Naive thymus-derived CD4-positive, alpha-beta T cell (primary cell): ENCODE measurements at places on chromosomes 2 and 18. TPM values are rescaled to one million over a fixed set of nuclear protein-coding genes. Genes with fewer than 3 reads are reported as not detected.

Gene FOXD4L1
- polyA plus RNA-seq = not detected

Gene CGREF1
- 0.50 TPM for polyA plus RNA-seq

Gene MC2R
- polyA plus RNA-seq = not detected

Gene SIGLEC15
- 0.13 TPM for polyA plus RNA-seq

Gene DSC3
- not detected for polyA plus RNA-seq

Gene IGFBP2
- polyA plus RNA-seq = 0.18 TPM

Gene CACNB4
- not detected for polyA plus RNA-seq

Gene COL4A3
- not detected for polyA plus RNA-seq

Gene LYG2
- not detected for polyA plus RNA-seq
